NCI-H1417 (cell line): ENCODE measurements at places on chromosomes 11 and 22.

DNA sequence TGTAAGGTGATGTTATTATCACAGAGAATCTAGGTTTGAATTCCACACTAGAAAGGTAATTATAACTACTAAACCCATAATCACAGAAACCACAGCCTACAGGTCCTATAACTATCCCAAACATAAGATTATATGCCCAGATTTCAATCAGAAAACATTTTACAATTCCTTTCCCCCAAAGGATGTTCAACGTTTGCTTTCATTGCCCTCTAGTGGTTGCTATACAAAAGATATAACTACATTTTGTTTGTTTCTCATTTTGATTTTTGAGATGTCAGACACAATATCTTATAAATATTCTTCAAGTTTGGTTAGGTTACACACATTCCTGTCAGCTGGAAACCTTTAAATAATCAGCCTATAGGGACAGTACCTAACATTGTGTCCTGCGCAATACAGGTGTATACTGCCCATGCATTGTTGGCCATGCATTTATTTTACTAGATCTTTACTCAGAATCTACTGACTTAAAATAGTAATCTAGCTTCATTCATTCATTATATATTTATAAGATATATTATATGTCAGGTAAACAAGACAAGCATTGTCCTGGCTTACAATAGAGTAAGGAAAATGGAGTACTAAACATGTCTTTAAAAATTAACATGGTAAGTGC is 530.5 kb upstream of the CCDC90B start:
- DNase-seq = peak; percentile 62

DNA sequence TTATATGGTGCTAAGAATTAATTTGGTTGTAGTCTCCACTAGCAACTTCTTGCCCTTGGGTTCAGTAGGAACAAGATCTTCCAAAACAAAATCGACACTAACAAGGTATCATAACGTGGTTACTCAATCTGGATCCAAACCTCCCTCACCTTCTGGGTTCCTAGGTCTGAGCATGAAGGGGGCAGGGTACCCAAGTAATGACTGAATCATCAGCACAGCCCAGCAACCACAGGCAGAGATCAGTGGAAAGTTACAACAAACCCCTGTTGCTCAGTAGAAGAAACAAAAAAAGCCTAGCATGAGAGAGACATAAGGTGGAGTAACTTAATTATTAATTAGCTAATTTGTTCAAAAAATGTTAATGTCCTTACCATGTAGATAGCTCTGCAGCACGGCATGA is 221.4 kb downstream of the BLID start:
- DNase-seq = no peak

GRCh38 chr11:34425360-34425759 is 13.4 kb upstream of the CAT start:
- no peak for DNase-seq

GRCh38 chr22:39150848-39151215 is 1.6 kb downstream of the CBX7 start:
- no peak for DNase-seq

DNA sequence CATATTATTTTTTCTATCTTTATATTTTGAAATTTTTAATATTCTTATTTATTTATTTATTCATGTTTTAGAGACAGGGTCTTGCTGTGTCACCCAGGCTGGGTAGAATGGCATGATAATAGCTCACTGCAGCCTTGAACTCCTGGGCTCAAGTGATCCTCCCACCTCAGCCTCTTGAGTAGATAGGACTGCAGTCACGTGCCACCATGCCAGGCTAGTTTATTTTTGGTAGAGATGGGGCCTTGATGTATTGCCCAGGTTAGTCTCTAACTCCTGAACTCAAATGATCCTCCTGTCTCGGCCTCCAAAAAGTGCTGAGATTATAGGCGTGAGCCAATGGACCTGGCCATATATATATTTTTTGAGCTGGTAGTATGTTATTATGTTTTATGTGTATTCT is 2.4 kb upstream of the SPDYC start:
- no peak for DNase-seq

DNA sequence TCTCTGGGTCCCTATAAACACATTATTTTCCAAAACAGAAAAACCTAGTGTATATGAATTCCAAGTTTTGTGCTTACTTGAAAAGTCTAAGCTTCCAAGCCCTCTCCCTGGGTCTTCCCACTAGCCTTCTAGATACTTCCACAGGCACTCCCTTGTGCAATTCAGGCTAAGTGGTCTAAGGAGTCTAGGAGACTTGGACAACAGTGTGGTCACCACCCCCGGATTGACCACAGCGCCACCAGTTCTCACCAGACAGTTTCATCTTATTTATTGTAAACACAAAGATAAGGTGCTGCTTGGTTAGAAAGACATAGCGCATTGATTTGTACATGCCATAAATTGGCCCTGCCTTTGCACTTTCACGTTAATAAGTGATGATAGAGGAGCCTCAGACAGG is 623.9 kb downstream of the OPCML start:
- DNase-seq = no peak

GRCh38 chr11:93540896-93541553 is 2.2 kb downstream of the SMCO4 start:
- DNase-seq = no peak

- DNase-seq = no peak
Observed at GRCh38 chr22:28344918-28345703, 334.5 kb downstream of the TTC28 start.

GRCh38 chr11:120750647-120751549 is 239.3 kb downstream of the GRIK4 start:
- DNase-seq = no peak

DNA sequence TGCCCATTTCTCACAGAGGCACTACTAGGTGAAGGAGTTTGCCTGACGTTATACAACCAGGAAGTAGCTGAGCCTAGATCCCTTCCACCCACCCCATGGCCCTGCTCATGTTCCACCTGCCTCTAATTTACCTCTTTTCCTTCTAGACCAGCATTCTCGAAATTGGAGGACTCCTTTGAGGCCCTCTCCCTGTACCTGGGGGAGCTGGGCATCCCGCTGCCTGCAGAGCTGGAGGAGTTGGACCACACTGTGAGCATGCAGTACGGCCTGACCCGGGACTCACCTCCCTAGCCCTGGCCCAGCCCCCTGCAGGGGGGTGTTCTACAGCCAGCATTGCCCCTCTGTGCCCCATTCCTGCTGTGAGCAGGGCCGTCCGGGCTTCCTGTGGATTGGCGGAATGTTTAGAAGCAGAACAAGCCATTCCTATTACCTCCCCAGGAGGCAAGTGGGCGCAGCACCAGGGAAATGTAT is 14.1 kb downstream of the PIK3IP1 start:
- no peak for DNase-seq

- peak; percentile 85 for DNase-seq
Observed at GRCh38 chr22:21045585-21046294, at the start of gene LRRC74B. Gene LRRC74B, plus strand, starts transcription at chr22:21045946. Its CDS starts 41 bp downstream, at chr22:21045987.

DNA sequence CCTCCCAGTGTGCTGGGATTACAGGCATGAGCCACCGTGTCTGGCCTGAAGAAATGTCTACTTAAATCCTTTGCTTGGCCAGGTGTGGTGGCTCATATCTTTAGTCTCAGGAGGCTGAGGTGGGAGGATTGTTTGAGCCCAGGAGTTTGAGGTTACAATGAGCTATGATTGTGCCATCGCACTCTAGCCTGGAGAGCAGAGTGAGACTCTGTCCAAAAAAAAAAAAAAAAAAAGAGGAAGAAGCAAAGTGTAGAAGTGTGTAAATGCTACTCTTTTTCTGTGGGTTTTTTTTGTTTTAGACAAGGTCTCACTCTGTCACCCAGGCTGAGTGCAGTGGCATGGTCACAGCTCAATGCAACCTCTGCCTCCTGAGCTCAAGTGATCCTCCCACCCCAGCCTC is 6.4 kb upstream of the ATG16L2 start:
- no peak for DNase-seq

DNA sequence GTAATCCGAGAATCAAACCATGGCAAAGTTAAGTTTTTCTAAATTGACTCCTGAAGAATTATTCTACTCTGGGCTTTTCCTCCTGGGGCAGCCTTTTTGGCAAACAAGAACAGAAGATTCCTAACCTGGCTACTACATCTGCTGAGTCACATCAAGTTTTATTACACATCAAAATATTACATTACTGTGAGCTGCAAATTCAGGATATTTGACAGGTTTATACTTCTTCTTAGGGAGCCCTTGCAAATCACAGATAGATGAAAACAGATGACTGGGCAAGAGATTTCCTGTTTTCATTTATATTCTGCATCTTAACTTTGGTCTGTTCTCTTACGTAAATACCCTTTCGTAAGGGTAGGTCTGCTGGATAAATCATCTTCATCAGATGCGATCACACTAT is 23.6 kb downstream of the XRRA1 start:
- DNase-seq = no peak

GRCh38 chr22:33579448-33580093 is 340.7 kb downstream of the LARGE1 start:
- peak; percentile 56 for DNase-seq

DNA sequence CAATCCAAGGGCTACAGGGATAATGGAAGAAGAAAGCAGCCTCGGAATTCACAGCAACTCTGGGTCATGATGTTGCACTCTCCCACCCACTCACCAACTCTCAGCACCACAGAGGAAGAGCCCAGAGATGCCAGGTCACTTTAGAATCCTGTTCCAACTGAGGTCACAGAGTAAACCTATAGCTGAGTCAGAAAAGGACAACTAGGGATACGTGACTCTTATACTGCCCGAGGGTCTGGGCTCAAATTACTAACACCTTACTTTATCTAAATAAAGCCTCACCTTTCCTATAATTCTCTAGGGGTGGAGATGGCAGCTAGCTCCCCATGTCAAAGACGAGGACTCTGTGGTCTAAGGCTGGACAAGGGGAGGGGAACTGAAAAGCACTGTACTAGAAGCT is 24.6 kb downstream of the IL18BP start:
- DNase-seq = no peak

- DNase-seq = no peak
Observed at GRCh38 chr11:110691926-110692325, 20.3 kb downstream of the ARHGAP20 start.

DNA sequence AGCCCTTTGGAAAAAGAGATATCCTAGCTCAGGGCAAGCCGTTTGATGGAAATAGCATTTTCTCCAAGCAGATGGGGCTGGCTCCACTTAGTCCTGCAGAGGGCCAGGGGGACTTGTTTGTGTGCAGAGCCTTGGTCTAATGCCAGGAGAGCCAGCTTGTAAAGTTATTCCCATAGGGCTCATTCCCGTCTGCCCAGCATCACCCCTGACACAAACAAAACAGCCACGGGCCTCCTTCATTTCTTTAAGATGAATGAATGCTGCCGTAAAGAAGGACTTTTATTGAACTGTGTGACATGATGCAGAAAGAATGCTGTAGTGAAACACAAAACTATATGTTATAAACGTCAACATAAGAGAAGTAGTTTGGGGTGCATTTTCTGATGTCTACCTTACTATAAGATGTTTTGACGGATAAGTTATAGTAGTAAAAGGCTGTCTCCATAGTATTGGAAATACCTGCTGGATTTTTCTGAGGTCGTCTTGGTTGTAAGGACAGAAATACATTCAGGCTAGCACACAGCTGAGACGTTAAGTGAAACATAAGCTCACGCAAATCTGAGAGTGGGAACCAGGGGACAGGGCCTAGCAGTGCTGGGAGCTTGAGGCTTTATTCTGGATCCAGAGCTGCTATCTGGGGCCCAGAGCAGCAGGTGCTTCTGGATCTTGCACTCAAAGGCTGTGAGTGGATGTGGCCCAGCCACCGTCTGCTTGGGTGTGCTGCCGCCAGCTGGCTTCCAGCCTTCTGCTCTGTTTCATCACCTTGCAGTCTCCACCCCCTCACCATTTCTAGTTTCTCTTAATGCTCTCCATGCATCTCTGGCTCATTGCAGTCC is 53.3 kb downstream of the NCAM1 start:
- DNase-seq = peak; percentile 37

GRCh38 chr11:34787895-34788294 is 128.3 kb downstream of the APIP start:
- no peak for DNase-seq

DNA sequence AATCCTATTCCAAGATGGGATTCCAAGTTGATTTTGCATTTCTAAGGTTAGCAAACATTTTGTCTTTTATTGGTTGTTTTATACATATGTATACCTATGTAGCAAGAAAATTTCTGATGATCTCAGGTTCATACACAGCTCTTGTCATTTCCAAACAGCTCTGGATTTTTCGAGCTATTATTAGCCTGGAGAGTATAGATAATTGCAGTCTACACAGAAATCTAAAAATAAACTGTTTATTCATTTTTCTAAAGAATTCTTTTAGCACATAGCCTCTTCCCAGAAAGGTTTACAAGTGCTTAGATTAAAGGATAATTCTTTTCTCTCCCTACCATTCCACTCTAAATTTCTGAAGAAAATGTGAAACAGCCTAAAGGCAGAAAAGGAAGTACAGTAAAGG is 705.0 kb downstream of the NTM start:
- no peak for DNase-seq

GRCh38 chr11:70671083-70671482 is 272.8 kb downstream of the CTTN start:
- DNase-seq = peak; percentile 45

- DNase-seq = no peak
Observed at GRCh38 chr11:35380603-35381002, 38.8 kb downstream of the SLC1A2 start.

- peak; percentile 66 for DNase-seq
Observed at GRCh38 chr11:121841487-121842191, 274.4 kb downstream of the BLID start.

- no peak for DNase-seq
Observed at GRCh38 chr22:26286091-26286820, 117.0 kb downstream of the SEZ6L start.

DNA sequence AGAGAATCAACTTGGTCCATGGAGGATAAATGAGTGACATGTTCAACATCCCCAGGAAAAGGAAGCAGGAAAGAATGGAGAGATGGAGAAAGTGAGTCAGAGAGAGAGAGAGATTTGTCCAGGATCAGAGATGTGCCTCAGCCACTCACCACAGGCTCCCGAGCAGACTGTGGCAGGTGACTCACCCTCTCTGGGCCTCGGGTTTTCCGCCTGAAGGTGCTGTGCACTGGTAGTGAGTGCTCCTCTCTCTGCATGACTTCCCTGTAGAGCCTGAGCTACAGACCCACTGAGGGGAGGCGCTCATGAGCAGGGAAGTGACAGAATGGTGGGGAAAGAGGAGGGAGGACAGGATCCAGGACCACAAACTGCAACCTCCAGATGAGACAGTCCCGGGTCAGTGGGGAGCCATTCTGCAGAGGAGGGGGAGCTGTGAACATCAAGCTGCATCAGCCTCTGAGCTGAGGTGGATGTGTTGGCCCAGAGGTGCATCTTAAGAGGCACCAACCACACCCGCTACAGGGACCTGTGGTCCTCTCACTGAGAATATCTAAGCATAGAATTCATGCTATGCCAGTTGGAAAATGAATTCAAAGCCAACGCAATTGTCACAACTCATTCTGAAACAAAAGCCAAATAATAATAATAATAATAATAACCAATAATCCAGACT is 433.4 kb downstream of the BRD1 start:
- no peak for DNase-seq
